Fibroblast of skin of right quadriceps (primary cell): ENCODE measurements at places on chromosomes 5 and 9.

DNA sequence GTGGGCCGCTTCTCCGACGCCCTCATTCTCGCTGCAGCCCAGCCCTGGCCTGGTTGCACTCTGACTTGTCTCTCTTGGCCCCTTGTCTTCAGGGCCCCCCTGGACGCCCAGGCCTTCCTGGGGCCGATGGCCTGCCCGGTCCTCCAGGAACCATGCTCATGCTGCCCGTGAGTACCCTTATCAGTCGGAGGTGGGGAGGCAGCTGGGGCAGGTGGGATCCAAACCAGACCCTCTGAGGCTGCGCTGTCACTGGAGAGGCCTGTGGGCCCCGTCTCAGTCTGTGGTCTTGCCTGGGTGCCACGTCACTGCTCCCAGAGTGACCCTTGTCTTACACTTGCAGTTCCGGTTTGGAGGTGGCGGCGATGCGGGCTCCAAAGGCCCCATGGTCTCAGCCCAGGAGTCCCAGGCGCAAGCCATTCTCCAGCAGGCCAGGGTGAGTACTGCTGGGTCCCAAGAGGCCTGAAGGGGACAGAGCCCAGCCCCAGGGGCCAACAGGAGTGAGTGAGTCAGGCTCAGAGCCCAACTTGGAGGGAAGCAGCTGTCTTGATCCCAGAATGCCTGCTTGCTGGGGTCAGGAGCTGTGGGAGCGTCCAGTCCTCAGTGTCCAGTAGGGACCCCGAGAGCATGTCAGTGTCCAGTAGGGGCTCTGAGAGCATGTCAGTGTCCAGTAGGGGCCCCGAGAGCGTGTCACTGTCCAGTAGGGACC lies 109.0 kb downstream of the COL5A1 start:
- DNase-seq = no peak

- DNase-seq = no peak
Observed at GRCh38 chr5:119409235-119409815, 43.0 kb upstream of the HSD17B4 start.

DNA sequence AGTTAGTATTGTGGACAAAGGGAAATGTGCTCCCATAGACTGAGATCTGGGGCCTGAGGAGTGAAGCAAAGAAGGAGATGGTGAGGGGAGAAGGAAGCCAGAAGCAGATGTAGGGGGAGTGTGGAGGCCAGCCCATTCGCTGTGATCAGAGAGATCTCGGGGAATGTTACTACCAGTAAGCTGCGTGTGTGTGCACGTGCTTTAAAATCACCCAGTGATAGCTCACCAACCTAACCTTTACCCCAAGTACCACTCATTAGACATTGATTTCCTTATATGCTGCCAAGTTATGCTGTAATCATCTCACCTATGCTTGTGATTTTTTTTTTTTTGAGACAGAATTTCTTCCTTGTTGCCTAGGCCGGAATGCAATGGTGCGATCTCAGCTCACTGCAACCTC lies 659.1 kb downstream of the IRX1 start:
- no peak for DNase-seq

- DNase-seq = no peak
Observed at GRCh38 chr5:77987331-77987730, 211.2 kb upstream of the TBCA start.

DNA sequence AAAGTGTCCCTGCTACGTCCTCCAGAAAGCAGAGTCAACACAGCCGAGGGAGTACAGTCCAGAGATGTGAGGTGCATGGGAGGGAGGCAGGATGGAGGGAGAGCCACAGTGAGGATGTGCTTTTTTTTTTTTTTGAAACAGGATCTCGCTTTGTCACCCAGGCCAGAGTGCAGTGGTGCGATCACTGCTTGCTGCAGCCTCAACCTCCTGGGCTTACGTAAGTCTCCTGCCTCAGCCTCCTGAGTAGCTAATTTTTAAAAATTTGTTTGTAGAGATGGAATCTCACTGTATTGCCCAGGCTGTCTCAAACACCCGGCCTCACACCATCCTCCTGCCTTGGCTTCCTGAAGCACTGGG lies 33.2 kb upstream of the ALDH1B1 start:
- DNase-seq = no peak

DNA sequence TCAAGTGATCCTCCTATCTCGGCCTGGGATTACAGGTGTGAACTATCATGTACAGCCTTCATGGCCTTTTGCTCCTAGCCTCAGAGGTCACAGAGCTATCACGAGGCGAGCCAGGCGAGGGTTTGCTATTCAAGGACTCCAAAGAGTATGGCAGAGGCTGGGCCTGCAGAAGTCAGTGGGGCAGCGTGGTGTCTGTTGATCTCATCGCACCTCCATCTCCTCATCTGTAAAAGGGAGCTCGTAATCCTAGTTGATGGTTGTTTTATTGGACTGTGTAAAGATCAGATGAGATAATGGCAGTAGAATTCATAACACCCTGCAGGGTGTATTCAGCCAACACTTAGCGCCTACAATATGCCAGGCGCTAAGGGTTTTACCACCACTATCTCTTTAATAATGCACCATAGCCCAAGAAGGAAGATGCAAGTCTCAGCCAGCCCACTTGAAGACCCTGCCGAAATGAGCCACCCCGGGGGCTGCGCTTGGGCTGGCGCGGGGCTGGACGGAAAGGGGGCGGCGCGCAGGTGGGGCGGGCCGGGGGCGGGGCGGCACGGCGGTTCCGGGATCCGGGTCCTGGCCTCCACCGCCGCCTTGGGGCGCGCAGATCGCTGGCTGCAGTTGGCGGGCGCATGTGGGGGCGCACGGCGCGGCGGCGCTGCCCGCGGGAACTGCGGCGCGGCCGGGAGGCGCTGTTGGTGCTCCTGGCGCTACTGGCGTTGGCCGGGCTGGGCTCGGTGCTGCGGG lies at the start of gene GALNT12:
Gene GALNT12, plus strand, starts transcription at position 601 of the 744 bp plus-strand sequence. Its CDS starts 29 bp downstream, at position 630.
- DNase-seq = no peak

DNA sequence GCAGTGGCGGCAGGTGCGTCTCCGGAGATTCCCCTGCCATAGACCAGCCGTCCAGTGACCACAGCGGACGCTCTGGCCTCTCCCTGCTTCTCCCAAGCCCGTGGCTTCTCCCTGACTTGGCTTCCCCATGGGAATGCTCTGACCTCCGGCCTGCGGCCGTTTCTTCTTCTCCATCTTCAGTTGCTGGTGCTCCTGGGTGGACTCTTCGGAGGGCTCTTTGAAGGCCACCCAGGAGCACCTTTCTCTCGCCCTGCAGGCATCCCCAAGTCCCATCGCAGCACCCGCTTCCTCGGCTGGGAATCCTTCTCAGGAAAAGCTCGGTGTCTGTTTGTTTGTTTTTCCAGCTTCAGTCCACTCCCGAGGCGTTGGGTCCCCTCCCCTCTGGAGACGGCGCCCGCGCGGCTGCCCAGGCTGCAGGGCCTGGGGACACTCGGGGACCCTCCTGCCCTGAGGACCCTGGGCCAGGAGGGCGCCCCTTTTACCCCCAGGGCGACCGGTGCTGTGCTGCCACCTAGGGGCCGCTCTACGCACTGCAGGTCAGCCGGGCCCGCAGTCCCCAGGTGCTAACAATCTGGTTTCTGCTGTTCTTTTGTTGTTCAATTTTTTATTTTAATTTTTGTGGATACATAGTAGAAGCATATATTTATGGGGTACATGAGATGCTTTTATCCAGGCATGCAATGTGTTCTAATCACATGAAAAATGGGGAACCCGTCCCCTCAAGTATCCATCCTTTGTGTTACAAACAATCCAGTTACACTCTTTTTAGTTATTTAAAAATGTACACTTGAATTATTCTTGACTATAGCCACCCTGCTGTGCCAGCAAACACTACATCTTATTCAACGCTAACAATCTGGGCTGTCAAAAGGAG lies 197.9 kb upstream of the ADAMTS16 start:
- no peak for DNase-seq

DNA sequence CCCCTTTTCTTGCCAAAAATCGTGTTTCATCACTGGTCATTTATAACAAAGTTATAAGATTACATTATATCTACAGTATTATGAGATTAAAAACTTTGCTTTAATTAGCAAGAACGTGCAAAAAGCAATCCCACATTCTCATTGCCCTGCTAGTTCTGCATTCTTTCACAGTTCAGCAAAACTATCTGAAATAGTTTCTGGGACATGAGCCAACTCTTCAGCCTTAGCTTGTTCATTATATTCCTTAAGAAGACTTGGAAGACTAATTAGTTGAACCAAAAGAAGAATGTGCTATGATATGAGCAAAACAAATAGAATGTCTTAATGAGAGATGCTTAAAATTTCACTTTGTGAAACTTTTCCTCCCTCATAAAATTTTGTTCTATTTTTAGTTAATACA lies 76.7 kb downstream of the ITGA1 start:
- DNase-seq = peak; percentile 94

DNA sequence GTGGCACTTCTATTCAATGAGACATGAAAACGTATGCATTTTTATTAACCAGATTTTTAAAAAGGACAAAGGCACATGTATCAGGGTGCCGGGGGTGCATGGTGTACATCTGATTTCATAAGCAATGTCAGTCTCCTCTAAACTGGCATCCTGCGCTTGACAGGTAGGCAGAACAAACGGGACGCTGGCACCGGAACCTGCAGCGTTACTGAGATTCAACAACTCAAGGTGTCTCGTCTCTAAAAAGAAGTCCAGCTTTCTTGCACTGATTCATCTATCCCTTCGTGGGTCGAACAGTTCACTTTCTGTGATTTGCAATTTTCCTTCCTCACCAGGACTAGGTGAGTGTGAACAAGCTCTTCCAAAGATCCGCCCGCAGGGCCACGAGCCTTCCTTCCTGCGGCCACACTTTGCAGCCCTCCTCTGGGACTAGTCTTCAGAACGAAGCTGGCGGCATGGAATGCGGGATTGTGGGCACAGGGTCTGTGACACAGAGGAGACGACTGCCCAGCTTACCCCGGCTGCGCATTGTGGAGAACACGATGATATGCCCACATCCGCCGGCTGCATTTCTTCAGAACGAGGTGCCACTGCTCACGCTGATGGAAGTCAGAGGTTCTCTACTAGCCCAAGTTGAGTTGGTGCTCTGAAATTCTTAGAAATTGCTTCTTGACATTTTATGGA lies 7.2 kb downstream of the SLC6A3 start:
- no peak for DNase-seq

- DNase-seq = peak; percentile 83
Observed at GRCh38 chr5:169801324-169801777, 164.3 kb downstream of the DOCK2 start.

- peak; percentile 95 for DNase-seq
Observed at GRCh38 chr9:35689542-35690293, at the start of gene TPM2. TPM2 (minus strand) TSS chr9:35689925; CDS start chr9:35689817, 108 bp downstream.

DNA sequence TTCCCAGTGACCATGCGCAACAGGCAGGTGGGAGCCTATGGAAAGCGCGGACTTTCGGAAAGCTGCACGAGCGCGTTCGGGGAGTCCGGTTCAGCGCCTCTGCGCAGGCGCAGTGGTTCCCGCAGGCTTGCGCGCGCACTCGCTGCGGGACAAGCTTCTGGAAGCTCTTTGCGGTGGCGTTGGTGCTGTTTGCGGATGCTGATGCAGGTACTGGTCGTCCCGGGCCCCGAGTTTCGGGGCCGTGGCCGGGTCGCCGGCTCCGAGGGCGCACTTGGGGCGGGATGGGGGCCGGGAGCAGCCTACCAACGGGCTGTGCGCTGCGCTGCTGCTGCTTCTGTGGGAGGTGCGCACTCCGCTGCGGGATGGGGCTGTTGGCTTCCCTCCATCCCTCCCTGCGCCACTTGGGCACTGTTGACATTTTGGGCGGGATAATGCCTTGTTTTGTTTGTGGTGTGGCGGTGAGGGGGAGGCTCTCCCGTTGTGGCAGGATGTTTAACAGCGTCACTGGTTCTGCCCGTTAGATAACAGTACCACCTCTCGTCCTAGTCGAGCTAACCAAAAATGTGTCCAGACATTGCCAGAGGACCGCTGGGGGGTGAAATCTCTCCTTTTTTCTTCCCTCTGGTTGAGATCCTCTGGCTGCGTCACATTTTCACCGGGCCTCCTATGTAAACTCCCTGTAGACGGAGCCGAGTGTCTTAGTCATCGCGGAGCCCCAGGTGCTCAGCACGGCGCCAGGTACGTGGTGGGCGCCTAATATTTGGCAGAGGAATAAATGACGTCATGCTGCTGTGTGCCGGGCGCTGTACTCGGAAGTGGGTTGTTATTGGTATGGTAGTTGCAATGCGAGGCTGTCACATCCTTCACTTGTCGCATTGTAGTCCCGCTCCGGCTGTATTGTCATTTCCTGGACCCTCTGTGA lies at the start of gene ZNF483:
Gene ZNF483, plus strand, starts transcription at position 124 of the 922 bp plus-strand sequence. CDS start 2,217 bp downstream, outside the sequence.
- peak; percentile 67 for DNase-seq

GRCh38 chr9:8845376-8845775 lies 1045.8 kb upstream of the DMAC1 start:
- DNase-seq = no peak
